Skin of body (tissue), 3 donors: ENCODE measurements at places on chromosomes 7 and 10.

DNA sequence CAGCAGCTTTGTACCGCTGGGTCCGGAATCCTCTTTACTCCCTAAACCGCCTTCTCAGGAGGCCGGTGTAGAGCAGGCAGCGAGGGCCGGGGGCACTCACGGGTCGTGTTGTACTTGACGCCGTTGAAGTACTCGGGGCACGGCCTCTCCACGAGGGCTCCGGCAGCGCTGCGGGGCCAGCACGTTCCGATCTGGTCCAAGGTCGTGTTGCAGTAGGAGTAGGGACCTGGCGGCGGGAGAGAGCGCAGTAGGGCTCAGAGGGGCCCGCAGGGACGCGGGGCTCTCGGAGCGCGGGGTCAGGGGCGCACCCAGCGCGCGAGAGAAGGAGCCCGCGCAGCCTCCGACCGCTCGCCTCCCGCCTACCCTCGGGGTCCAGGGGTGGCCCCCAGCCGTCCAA, 443 bp downstream of the CRHR2 start:
- DNase-seq = no peak

DNA sequence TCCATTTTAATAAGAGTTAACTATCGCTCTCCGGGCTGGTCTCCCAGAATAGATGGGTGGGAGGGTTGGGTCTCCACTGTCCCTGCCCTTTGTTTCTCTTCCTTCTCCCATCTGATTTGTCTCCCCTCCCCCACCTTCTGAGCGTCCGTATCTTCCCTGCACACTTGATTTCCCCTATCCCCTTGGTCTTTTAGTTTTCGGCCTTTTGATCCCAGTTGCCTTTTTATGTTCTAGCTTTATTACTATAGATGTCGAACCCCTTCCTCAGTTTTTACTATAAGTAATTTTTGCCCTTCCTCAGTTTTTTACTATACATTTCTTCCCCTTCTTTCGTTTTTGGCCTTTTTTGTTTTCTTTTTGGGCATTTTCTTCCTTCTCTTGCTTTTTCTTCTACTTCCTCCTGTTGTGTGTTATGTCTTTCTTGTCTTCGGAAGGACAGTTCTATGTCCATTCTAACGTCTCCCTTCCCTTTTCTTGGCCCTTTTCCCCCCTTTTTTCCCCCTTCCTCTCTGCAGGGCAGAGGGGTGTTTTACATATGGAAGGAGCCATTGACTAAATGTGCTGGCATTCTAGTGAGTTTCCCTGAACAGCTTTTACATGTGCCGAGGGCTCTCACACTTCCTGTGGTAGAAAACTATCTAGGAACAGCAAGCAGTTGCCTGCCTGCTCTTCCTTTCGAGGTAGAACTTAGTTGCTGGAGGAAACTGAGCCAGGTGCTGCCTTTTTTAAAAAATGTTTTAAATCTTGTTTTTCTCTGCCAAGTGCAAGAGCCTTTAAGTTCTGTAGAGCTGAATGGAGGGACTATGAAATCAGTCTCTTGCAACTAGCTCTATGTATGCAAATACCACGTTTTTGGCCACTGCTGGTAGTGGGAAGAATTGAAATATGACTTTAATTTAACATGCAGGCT, 2.8 kb downstream of the TET1 start:
- DNase-seq = peak; percentile 85

- no peak for DNase-seq
Measured at GRCh38 chr10:69871074-69871473, 69.4 kb downstream of the COL13A1 start.

GRCh38 chr7:84876061-84876821, 310.6 kb downstream of the SEMA3D start:
- no peak for DNase-seq

DNA sequence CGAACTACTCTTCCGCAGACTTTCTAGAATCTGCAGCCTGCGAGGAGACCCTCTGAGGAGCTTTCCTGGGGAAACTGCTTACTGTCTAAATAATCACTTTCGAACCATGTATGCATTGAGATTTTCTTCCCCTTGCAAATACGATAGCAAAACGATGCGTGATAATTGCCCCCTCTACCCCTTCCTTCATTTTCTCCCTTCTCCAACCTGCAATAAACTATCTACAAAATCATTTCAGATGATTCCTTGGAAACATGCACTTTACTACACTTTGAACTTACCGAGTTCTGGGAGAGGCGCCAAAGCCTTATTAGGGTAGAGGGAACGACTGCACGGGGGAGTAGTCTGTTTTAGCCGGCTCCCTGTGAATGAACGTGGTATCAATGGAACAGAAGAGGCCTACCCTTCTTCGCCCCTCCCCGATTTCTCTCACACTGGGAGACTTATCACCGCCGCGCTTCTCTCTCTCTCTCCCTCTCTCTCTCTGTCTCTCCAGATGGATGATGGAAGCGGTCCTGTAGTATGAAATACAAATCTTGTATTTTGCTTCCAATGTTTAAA, at the start of gene FGFBP3:
Gene FGFBP3 (minus strand): TSS at position 370 of the 561 bp plus-strand sequence. CDS start 517 bp downstream, outside the sequence.
- peak; percentile 61 for DNase-seq

- DNase-seq = peak; percentile 23
Measured at GRCh38 chr10:125549653-125550052, 133.3 kb downstream of the TEX36 start.

- no peak for DNase-seq
Measured at GRCh38 chr10:42998481-42999384, 78.1 kb upstream of the RET start.

- DNase-seq = no peak
Measured at GRCh38 chr10:96548589-96548988, 34.9 kb upstream of the TLL2 start.

DNA sequence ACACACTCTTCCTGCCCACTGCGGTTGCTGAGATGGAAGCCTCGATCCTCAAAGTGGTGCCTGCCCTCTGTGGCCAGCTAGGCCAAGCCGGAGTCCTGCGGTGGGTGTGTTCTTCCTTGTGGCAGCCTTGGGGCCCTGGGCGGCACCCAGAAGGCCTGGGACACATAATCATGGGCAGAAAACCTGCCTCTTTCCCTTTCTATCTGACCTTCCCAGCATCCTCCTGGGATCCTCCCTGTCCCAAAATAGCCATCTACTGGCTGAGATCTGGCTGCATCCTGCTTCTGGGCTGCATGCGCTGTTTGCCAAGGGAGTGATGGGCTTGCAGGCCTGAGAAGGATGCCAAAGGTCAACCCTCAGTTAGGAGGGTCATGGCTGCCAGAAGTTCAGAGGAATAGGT, 23.9 kb downstream of the COL13A1 start:
- DNase-seq = no peak

DNA sequence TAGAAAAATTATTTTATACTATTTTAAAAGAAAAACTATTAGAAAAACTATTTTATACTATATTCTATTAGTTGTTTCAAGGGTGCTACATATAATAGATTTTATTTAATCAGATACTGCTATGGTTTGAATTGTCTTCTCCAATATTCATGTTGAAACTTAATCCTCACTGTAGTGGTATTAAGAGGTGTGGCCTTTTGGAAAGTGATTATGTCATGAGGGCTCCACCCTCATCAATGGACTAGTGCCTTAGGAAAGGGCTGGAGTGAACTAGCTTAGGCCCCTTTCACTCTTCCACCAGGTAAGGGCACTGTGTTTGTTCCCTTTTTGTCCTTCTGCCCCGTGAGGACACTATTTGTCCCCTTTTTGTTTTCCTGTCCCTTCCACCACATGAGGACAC, 111.6 kb downstream of the ATE1 start:
- no peak for DNase-seq

- no peak for DNase-seq
Measured at GRCh38 chr7:120714945-120715344, 143.0 kb downstream of the TSPAN12 start.

- no peak for DNase-seq
Measured at GRCh38 chr7:42729053-42729765, 182.7 kb downstream of the C7orf25 start.

- DNase-seq = no peak
Measured at GRCh38 chr10:89549510-89549909, 14.1 kb upstream of the SLC16A12 start.

GRCh38 chr10:80770239-80770638, 232.5 kb downstream of the SH2D4B start:
- no peak for DNase-seq

- DNase-seq = no peak
Measured at GRCh38 chr7:149431486-149432120, 29.3 kb downstream of the ZNF777 start.

DNA sequence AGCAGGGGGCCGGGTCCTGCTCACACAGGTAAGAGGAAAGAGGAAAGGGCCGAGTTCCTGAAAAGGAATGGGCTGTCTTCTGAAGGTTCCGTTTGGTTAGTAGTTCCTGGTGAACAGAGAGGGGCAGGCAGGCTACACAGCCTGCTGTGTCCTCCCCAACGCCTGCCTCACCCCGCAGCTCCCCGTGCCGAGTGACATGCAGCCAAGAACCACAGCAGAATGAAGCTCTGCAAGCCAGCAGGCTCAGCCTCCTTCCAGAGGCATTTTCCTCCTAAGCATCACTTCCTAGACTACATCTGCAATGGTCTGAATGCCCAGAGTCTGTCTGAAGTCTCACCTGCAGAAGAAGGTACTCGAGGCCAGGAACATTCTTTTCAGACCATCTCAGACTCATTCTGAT, 202.4 kb upstream of the TCERG1L start:
- no peak for DNase-seq

DNA sequence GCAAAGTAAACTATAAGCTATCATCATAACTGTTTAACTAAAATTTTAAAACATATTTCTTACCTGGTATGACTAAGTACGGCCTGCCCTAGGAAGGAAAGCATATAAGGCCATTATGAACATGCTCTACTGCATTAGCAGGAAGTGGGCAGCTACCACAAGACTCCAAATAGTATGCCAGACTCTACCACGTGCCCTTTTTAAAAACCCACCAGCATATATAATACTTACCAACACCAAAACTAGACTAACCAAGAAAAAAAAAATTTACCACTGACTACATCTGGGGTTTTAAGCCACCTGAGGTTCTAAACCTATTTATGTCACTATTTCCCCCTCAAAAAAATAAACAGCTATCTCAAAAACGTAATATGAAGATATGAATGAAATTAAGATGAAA, 30.1 kb downstream of the NUDCD3 start:
- DNase-seq = no peak

DNA sequence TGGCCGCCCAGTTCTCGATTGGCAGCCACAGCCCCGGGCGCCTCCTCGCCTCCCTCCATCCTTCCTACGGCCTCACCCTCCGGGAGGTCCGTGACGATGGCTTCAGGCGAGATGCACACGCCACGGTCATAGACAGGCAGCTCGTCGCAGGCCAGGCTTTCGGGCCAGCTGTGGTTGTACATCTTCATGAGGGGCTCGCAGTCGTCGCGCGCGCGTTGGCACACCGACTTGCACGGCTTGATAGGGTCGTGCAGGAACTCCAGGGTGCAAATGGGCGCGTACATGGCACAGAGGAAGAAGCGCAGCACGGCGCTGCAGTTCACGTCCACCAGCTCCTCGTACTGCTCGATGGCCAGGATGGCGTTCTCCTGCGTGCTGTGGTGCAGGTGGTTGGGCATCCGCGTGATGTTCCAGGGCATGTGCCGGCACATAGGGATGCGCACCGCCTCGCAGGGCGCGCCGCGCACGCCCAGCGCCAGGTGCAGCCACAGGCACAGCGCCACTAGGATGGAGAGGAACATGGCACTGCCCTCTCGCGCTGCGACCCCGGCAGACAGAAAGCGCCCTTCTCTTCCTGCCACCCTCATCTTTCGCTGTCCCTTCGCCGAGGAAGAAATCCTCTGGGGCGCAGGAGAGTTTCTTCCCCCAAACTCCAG, 472 bp downstream of the SFRP4 start:
- DNase-seq = no peak

- no peak for DNase-seq
Measured at GRCh38 chr7:138608275-138608674, 92.9 kb downstream of the SVOPL start.

DNA sequence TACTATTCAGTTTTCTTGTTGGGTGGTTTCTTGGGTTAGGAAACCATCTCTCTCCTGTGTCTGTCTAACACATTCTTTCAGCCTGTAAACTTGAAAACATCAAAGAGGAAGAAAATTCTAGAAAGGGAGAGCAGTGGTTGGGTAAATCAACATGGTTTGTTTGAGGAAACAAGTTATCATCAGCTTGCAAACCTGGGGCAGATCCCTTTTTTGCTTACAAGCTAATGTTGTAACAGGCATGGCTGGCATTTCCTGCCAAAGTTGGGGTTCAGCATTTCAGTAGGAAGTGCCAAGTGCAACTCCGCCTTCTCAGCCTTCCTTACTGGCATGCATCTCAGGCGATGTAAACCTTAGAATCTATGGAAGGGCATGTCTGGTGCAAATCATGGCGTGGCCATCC, 112.6 kb downstream of the EEPD1 start:
- no peak for DNase-seq

- DNase-seq = no peak
Measured at GRCh38 chr10:124524991-124525653, 63.5 kb downstream of the LHPP start.

DNA sequence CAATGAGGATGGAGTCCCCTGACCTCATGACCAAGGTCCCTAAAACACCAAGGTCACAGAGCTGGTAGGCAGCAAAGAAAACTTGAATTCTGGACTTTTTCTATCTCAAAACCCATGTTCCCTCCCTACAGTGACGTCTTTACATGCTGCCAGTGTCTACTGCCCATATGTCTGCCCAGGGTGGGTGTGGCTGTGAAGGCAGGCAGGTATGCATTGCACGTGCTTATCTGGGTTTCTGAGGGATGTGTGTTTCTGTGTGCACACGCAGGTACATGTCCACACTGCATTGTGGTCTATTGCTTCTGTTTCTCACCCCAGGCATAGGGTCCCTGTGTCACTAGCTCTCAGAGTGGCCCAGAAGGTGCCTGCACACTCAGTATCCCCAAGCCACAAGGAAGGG, 13.5 kb downstream of the ATP6V1F start:
- DNase-seq = no peak

- DNase-seq = no peak
Measured at GRCh38 chr10:95651346-95652060, 5.0 kb downstream of the ALDH18A1 start.

- DNase-seq = peak; percentile 47
Measured at GRCh38 chr7:24980534-24981170, 674 bp upstream of the OSBPL3 start.

DNA sequence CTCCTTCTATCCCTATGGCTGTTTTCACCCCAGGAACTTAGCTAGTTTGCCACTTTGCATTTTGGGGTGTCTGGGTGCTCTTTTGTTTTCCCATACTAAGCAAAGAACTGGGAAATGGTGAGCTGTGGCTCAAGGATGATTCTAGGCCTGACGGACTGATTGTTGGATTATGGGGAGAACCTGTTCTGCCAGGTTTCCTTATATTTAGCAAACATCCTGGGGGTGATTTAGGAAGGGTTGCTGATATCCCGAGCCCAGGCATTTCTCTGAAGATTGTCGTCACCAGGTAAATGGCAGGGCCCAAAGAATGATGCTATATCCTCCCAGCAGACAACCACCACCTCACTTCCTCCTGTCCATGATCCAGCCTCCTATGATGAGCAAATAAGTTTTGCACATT, 72.1 kb upstream of the GRB10 start:
- DNase-seq = no peak

DNA sequence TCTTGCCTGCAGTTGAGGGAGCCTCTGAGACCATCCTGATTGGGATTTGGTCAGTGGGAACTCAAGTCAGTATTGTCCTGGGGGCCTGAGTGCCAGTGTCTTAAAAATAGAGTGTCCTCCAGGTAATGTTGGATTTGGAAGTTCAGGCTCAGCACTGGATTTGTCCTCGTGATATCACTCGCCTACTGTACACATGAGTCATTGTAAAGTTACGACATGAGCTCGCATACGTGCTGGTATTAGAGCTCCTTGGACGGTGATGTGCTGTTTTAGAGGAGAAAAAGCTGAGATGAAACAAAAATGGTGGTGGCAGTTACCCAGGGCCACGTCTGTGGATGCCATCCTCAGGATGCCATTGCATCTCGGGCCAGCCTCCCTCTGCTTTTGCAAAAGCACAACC, 78.2 kb downstream of the MGMT start:
- no peak for DNase-seq

- no peak for DNase-seq
Measured at GRCh38 chr10:33521062-33521461, 186.6 kb upstream of the NRP1 start.
